Prostate gland (tissue), 2 donors: ENCODE measurements at places on chromosomes 2 and 18. TPM values are rescaled to one million over a fixed set of nuclear protein-coding genes. Genes with fewer than 3 reads are reported as not detected.

Gene STAT4
- total RNA-seq = 8.8 TPM

DNA sequence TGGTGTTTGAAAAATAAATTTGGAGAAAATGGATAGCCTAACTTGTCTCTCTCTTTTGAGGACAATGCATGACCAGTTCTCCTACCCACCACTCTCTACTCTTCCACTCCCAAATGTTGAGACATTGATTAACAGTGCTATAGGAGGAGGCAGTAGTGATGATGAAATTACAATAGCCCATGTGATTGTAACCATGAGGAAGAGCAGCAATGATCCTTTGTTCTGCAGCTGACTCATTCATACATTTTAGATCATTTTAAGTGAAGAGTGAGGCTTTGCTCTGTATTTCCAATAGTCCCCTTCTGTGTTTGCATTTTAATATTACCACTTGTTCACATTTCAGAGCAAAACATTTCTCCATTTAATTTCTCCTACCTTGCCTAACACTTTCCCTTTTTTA is 592.3 kb downstream of the THSD7B start:
- H3K36me3 ChIP-seq = no peaks in the 10 kb centered on the region
- no peak for DNase-seq
- H3K4me3 ChIP-seq = no peak overlapping the region
- H3K27ac ChIP-seq = no peak overlapping the region
- no peaks in the 10 kb centered on the region for H3K27me3 ChIP-seq

DNA sequence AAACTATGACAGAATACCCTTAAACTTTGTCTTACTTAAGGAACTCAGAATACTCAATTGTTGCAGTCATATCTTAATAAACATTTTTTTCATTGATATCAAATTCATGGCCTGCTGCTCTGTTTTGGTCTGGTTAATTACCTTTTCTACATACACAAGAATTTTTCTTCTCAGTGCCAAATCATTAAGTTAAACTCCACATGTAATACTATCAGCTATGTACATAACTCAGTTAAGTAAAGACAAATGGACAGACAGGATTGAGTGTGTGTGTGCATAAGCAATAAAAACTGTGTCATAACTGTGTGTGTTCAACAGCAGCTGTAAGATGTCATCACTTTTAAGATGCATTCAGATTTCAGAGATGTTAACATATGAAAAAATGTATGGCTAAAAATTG is 34.4 kb downstream of the VRK2 start:
- H3K27ac ChIP-seq = no peak overlapping the region
- no peaks in the 10 kb centered on the region for H3K36me3 ChIP-seq
- H3K4me3 ChIP-seq = no peak overlapping the region
- H3K4me1 ChIP-seq = no peaks in the 10 kb centered on the region
- DNase-seq = peak; percentile 10

- H3K36me3 ChIP-seq = no peaks in the 10 kb centered on the region
- H3K27ac ChIP-seq = no peak overlapping the region
- no peak overlapping the region for H3K4me3 ChIP-seq
- no peaks in the 10 kb centered on the region for H3K27me3 ChIP-seq
These were observed 8.7 kb upstream of the INPP1 start for GRCh38 chr2:190334479-190335224.

DNA sequence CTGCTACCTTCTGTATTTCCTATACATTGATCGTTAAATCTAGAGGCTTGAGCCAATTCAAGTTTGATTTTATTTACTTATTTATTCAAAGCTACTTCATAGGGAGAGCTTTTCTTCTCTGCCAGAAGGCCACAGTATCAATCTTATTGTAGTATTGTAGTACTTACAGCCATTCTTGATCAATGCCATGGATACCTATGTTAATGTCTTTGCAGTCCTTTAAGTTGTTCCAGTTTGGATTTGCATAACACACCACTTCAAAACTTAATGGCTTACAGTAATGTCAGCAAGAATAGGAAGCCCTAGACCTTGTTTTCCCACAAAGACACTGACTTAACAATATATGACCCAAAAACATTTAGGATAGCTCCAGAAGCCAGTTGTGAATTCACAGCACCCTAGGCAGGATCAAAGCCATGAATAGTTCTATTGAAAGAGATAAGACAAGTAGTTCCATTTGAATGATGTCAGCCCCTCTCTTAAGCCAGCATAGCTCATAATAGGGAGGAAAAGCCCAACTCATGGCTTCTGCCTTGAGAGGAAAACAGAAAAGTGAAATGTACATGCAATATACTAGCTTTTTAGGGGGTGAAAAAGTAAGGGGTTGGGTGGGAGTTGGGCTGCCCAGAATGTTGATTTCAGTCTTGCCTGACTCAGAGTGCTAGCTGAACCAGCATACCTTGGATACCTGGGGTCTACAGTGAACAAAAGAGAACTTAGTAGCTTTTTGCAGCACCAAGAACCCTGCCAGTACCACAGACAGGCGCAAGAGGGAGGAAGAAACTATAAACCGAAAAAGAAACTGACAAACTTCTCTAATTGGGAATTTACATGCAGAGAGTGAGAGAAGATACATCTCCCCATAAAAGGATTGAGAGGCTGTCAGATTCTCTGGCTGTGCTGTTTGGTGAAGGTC is 101.4 kb downstream of the CAMKMT start:
- no peaks in the 10 kb centered on the region for H3K36me3 ChIP-seq
- H3K4me3 ChIP-seq = no peak overlapping the region
- DNase-seq = no peak
- no peaks in the 10 kb centered on the region for H3K4me1 ChIP-seq
- no peak overlapping the region for H3K27ac ChIP-seq
